Left hindlimb (tissue), 1 donor: ENCODE measurements at places on chromosomes 4 and X.

DNA sequence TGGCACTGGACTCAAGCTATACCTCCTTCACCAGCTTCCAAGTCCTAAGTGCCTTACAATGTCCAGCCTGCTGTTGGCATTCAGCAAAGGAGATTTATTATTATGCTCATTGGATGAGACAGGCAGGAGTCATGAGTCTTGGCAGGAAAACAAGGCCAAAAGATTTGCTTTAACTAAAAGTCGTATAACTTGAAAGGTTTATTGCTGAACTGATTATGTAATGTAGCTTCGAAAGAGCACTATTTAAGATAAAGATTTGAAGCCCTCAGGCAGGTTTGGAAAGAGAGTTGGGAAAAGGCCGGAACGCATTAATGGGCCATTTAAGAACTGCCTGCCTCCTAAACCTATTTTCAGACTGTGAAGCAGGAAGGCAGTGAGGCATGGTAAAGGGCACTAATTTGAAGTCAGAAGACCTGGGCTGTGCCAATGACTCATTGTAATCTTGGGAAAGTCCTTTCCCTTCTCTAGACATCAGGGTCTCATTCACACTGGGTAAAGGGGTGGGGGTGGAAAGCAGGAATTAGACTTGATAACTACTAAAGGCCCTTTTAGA lies 280.5 kb upstream of the EDA2R start:
- no peak for DNase-seq

DNA sequence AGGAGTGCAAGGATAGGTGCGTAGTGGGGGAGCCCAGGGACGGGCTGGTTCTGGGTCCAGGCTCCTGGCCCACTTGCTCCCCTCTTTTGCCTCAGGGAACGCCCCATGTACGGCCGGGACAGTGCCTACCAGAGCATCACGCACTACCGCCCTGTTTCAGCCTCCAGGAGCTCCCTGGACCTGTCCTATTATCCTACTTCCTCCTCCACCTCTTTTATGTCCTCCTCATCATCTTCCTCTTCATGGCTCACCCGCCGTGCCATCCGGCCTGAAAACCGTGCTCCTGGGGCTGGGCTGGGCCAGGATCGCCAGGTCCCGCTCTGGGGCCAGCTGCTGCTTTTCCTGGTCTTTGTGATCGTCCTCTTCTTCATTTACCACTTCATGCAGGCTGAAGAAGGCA lies 1.7 kb downstream of the EMD start:
- no peak for DNase-seq

- no peak for DNase-seq
These were observed 389.2 kb upstream of the F9 start for GRCh38 chrX:139141370-139141769.

- no peak for DNase-seq
These were observed 193.1 kb downstream of the SPATA18 start for GRCh38 chr4:52244103-52244775.

DNA sequence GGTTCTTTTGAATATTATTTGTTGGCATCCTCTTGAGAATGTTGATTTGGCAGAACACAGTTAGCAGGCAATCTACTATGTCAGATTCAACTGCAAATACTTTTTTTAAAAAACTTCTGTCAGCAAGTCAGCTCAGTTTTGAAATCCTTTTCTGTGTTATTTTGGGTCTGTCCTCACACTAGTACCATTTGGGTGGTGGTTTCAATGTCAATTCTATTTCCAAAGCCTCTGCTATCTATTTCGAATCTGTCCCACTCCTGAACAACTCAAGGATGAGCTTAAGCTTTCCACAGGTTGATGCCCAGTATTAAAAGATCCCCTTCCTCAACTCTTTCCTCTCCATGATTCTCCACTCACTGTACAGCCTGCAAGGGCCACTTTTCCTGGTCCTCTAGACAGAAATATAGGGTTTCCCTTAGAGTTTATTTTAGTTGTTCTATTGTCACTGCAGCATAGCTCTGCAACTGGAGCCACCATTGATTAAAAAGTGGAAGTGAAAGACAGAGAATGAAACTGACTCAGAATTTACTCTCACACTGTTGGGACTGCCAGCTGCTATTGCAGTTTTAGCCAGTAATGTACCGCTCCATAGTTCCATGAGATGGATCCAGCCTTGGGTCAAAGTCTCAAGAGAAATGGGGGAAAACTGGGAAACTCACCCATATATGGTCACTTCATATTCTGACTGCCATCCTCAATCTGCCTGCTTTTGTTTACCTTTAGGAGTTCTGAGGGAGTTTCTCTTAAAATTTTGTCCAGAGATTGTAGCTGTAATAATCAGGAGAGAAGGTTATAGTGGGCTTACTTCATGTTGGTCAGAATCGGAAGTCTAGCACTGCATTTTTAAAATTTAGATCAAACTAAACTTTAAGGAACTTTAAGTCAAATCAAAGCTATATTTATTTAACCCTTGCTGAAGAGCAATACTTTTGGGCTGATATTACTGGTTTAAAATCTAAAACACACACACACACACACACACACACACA lies 14.6 kb downstream of the HDX start:
- DNase-seq = no peak

DNA sequence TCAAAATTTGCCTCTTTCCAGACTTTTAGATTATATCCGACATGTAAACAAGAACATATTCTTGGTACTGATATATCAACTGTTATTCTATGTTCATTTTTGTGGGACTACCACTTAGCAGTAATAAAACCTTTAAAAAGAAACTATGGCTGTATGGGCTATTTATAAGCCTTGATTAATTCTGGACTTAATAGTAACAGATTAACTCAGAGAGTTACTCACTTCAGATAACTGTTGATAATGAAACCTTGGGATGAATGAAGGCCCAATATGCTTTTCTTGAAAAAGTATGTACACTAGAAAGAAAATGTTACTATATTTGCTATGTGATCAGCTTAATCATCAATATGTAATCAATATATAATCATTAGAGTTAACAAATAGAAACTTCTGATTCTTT lies 595.9 kb upstream of the BOD1L1 start:
- no peak for DNase-seq
